Right cardiac atrium (tissue), 5 donors: ENCODE measurements at places on chromosomes 6 and 20. TPM values are rescaled to one million over a fixed set of nuclear protein-coding genes. Genes with fewer than 3 reads are reported as not detected.

GRCh38 chr20:42763015-42763414, 426.7 kb downstream of the PTPRT start:
- no peak for DNase-seq

DNA sequence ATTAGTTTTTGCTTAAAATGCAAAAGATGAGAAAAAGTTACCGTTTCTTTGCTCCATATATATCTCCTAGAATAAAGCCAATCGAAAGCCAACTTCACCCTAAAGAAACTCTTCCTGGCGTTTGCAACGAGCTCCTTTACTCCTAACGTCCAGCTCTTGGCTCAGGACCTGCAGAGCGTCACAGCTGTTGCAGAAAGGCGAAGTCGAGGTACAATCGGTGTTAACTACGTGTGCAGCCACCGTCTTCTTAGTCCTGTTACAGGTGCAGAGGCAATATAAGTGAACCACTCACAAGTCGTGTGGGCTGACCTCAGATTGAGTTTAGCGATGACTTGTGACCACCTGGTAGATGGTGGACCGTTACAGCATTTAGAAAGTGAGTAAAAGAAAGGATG, 113.1 kb downstream of the TRIM27 start:
- DNase-seq = no peak

- no peak for DNase-seq
Measured at GRCh38 chr6:67722861-67723261, 912.2 kb upstream of the ADGRB3 start.

- no peak for DNase-seq
Measured at GRCh38 chr6:116304538-116305097, 24.9 kb upstream of the TSPYL1 start.

GRCh38 chr20:64151633-64152530, 12.4 kb upstream of the MYT1 start:
- no peak for DNase-seq

- no peak for DNase-seq
Measured at GRCh38 chr6:20584100-20584731, 50.0 kb downstream of the CDKAL1 start.

BTN1A1 gene
- total RNA-seq = not detected

FAM83C gene
- total RNA-seq = not detected

BMP2 gene
- total RNA-seq = 2.7 TPM

HCRTR2 gene
- not detected for total RNA-seq
